ENCODE measurements at places on chromosomes 6 and 20.

- no peak for DNase-seq
Observed at GRCh38 chr6:40634429-40634828, 47.3 kb upstream of the LRFN2 start.

DNA sequence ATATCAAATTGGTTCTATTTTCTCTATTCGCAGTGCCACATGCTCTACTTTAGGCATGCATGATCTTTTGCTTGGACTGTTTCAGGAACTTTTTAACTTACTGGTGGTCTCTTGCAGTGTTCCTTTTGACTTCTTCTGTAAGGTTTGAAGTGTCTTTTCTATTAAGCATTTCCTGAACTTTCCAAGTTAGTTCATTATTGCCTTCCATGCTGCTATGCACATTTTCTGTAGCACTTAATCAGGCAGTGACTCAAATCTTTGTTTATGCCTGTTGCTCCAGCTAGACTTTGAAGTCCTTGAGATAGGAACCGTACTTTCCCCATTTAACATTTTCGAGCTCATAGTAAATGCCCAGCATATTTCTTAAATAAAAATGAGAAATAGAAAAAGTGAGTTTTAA, 52.2 kb downstream of the FAM83B start:
- DNase-seq, result no peak

DNA sequence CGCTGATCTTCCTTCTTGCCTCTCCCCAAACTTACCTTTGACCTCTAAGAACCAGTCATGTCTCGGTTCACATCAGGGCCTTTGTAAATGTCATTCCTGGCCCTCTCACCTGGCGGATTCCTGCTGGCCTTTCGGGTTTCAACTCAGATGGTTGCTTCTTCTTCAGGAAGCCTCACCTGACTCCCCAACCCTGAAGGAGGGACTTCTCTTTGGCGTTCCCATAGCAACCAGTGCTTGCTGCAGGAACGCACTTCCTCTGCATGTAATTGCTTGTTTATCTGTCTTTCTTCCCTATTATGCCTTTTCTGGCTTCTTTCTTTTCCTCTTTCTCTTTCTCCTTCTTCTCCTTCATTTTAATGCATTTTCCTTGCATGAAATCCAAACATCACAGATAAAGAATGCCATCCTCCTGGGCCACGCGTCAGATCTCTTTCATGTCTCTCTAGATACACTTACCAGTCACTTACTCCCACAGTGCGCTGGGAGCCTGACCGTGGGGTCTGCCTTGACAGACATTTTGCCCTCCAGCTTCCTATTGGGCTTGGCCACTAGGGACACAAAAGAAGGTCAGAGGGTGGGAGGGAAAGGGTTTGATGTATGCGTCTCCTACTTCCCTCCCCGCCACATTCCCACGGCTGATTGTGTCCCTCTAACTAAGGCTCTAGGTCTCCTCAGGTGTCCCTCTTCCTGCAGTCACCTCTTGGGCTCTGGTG, 295.7 kb upstream of the TSHZ2 start:
- no peak for DNase-seq

- DNase-seq, result no peak
Observed at GRCh38 chr6:156061465-156061864, 605.8 kb upstream of the NOX3 start.

DNA sequence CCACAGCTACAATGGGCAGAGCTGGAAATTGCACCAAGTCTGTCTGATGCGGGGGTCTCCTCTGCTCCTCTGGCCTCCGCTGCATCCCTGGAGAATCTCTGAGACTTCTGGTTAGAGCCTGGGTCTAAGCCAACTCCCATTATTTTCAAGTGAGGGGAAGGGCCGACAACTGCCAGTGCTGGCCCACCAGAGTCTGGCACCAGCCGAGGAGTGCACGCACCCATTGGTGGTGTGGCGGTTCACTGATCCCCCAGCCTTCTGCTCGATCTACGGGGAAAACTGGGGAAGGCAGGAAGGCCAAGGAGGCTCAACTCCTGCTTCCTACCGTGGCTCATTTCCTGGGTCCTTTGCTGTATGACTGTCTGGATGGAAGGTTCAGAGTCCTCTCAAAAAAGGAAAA, 6.2 kb downstream of the NQO2 start:
- no peak for DNase-seq

Measured in HS-5 (cell line).